ENCODE measurements at places on chromosomes 5 and 9.

DNA sequence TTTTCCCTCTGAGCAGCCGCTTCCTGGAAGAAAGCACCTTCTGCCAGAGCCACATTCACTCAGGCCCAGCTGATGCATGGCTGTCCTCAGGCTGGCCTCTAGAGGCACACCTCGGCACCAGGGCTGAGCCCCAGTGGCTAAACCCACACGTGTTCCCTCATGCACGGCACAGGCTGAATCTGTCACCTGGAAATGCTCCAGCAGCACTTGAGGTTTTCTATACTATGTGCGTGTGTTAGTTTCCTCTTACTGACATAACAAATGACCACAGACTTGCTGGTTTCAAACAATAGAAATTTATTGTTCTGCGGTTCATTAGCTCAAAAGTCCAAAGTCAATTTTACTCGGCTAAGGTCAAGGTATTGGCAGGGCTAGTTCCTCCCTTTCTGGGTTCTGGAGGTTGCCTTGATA is 141.4 kb downstream of the LRRC70 start:
- H3K27me3 ChIP-seq, result no peaks in the 10 kb centered on the region
- DNase-seq, result peak; percentile 21
- H3K4me3 ChIP-seq, result no peak overlapping the region
- H3K36me3 ChIP-seq, result no peaks in the 10 kb centered on the region

- H3K27me3 ChIP-seq, result no peaks in the 10 kb centered on the region
- no peaks in the 10 kb centered on the region for H3K36me3 ChIP-seq
- no peak overlapping the region for H3K4me3 ChIP-seq
- H3K27ac ChIP-seq, result no peak overlapping the region
- no peak for DNase-seq
- H3K4me1 ChIP-seq, result no peaks in the 10 kb centered on the region
Measured at GRCh38 chr5:33639474-33639873, 198.7 kb downstream of the TARS1 start.

DNA sequence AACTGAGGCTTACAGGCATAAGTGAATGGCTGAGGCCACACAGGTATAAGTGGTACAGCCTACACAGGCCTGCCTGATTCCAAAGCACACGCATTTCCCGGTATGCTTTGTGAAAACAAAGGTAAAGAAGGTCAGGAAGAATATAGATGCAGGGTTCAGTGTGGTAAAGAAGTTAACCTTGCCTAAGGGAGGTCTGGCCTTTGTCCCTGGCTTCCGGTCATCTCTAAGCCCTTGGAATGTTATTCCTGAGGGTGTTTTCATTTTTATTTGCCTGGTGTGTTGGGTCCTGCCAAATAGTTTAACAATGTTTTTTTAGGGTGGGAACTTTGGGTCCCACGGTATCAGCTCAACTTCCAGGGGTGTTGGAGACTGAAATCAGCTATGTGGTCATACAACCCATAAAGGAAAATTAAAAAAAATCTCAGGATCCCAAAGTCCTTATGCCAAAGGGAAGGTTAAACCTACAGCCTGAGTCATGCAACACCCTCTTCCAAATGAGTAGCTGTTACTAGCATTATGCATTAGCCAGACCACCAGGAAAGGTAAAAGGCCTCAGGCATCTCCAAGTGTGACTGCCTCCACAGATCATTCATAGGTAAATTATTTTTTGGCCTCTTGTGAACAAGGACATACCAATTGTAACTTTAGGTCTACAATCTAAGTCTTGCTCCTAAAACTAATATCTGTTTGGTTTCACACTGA is 124.6 kb downstream of the ATP10B start:
- peaks cover 11% of the 10 kb centered on the region for H3K4me1 ChIP-seq
- no peaks in the 10 kb centered on the region for H3K36me3 ChIP-seq
- H3K4me3 ChIP-seq, result no peak overlapping the region
- no peaks in the 10 kb centered on the region for H3K27me3 ChIP-seq
- H3K27ac ChIP-seq, result peak overlapping the region; percentile 72
- no peak for DNase-seq

GRCh38 chr5:122408592-122409224 is 96.7 kb downstream of the SNCAIP start:
- H3K36me3 ChIP-seq, result no peaks in the 10 kb centered on the region
- no peaks in the 10 kb centered on the region for H3K4me1 ChIP-seq
- no peaks in the 10 kb centered on the region for H3K27me3 ChIP-seq
- no peak for DNase-seq

DNA sequence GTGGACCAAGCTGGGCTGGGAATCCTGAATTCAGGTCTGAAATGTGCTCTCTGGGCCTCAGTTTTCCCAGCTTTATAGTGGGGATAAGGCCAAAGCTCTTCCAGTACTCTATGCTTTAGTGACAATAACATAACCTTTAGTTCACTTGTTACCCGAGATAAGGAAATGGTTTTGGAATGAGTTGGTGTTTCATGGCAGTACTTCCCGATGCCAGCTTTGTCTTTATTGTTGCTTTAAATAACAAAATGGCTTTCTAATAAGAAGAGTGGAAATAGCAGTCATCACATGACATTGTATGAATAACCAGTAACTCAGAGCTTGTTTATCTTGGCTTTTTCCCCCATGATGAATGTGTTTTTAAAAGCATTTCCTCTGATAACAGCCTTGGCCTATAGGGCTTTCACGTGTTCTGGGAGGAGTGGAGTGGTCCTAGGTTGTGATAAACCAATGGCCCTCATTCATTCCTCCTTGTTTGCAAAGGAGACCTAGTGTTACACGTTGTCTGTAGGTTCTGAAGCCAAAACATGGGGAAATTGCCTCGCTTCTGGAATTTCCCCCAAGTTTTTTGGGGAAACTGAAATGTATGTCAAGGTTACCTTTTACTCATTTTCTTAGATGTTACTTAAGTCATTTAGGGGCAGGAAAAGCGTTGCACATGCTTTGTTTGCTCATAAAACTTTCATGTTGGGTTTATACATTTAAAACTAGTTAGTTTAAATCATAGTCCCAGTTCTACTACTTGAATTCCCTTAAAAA is 53.7 kb downstream of the ZNF618 start:
- no peaks in the 10 kb centered on the region for H3K4me1 ChIP-seq
- H3K36me3 ChIP-seq, result no peaks in the 10 kb centered on the region
- no peak overlapping the region for H3K4me3 ChIP-seq
- DNase-seq, result no peak
- no peak overlapping the region for H3K27ac ChIP-seq

DNA sequence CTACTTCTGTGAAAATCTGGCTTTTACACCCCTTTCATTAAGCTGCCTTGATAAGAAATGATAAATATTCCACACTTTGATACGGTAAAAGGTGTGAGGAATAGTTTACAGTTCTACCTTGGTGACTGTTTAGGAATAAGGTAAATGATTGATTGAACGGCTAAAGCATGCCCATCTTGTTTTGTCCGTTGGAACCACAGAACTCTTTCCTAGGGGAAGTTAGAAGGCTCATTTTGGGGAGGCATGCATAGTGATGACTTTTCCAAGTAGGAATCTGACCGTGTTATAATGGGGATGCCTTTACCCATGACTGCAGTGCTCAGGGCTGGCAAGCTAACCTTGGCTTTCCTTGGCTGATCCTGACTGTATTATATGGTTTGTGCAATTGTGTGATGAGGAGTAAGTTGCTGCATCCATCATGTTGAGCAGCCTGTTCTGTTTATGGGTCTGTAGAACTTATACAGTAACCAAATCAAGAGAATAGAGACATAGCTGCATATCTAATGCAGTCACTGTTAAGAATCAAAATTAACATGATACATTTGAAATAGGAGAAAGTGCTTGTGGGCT is 24.5 kb downstream of the PCSK5 start:
- H3K36me3 ChIP-seq, result no peaks in the 10 kb centered on the region
- H3K27me3 ChIP-seq, result no peaks in the 10 kb centered on the region
- no peak overlapping the region for H3K27ac ChIP-seq

DNA sequence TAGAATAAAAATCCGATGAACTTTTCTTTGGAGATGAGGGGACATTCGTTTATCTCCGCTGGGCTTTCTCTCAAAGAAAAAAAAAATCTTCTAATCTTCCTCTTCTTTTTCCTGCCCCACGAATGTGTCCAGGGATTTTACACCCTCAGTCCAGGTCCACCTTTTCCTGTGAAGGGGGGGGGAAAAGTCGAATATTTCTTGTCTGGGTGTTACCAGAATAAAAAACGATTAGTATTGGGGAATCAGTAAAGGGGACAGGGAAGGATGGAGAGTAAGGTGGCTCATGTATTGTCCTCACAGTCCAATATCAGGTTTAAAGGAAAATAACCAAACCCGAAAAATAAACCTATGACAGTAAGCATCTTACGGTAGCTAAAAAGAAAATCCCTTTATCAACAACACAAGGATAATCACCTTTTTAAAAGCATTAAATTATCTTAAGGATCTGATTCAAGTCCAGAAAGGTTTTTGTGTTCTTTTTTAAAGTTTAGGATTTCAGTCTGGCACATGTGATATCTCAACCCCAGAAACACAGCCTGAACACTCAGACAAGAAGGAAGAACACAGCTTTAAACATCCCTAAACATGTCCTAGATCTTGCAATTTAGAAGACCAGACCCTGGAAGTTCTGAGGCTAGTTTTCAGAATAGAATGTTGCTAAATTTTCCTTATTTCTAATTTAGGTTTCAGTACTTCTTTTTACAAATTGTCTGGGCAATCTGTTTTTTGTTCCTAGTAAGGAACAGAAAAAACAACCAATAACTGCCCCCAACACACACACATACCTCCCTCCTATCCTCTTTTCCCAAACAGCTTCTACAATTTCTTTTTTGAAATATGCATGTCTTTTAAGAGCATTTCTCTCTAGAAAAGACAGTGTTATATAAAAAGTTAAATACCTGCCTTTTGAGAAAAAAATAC is 1.2 kb downstream of the ZNF608 start:
- H3K4me1 ChIP-seq, result peaks cover 17% of the 10 kb centered on the region
- no peak overlapping the region for H3K27ac ChIP-seq

GRCh38 chr5:68343421-68343826 is 127.9 kb downstream of the PIK3R1 start:
- no peak overlapping the region for H3K4me3 ChIP-seq
- no peaks in the 10 kb centered on the region for H3K36me3 ChIP-seq
- no peak overlapping the region for H3K27ac ChIP-seq
- peaks cover 3% of the 10 kb centered on the region for H3K4me1 ChIP-seq

GRCh38 chr5:158261674-158262367 is 402.9 kb upstream of the CLINT1 start:
- no peaks in the 10 kb centered on the region for H3K27me3 ChIP-seq
- H3K4me3 ChIP-seq, result no peak overlapping the region
- DNase-seq, result no peak
- no peak overlapping the region for H3K27ac ChIP-seq

DNA sequence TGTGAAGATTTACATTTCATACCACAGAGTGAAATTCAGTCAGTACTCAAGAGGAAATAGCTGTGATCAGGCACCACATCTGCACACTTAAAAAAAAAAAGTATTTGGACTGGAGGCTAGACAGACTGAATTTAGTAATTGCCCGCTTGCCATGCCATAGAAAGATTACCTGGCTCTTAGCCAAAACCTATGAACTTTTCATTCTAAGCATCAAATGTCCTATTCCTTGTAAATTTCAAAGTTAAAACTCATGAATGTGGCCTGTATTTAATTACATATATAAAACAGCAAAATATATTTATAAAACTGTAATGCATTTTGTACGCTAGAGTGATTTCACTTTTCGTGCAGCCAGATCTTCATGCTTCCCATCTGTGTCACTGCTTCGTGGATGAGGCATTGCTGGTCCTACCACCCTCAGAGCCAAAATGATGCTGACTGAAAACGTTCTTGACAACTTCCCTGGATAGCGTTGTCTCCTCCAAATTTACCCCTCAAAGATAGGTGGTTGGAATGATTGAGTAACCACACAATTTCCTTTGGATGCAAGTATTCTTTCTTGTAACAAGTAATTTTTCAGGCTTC is 447.9 kb upstream of the SGCD start:
- no peaks in the 10 kb centered on the region for H3K4me1 ChIP-seq
- no peaks in the 10 kb centered on the region for H3K27me3 ChIP-seq
- H3K4me3 ChIP-seq, result no peak overlapping the region
- no peaks in the 10 kb centered on the region for H3K36me3 ChIP-seq
- no peak for DNase-seq

GRCh38 chr5:97089149-97089801 is 53.1 kb downstream of the LIX1 start:
- DNase-seq, result no peak
- no peak overlapping the region for H3K4me3 ChIP-seq
- no peak overlapping the region for H3K27ac ChIP-seq
- no peaks in the 10 kb centered on the region for H3K27me3 ChIP-seq
- H3K4me1 ChIP-seq, result peaks cover 5% of the 10 kb centered on the region

DNA sequence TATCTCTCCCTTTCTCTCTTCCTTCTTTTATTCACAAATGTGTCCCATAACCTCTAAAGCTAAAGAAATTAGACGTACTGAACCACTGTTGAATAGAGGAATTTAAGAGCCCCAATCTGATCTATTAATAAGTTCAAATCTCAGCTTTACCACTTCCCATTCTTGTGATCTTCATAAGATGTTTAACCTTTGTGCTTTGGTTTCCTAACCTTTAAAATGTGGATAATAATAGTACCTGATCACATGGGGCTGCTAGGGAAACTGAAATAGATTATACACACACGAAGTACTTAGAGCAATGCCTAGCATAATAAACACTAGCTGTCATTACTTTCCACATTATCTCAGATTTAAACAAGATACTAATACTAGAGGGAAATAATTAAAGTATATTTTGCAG is 324.3 kb upstream of the SEMA6A start:
- H3K4me1 ChIP-seq, result no peaks in the 10 kb centered on the region
- no peak for DNase-seq
- no peaks in the 10 kb centered on the region for H3K36me3 ChIP-seq
- no peak overlapping the region for H3K27ac ChIP-seq
- H3K4me3 ChIP-seq, result no peak overlapping the region
- H3K27me3 ChIP-seq, result no peaks in the 10 kb centered on the region

DNA sequence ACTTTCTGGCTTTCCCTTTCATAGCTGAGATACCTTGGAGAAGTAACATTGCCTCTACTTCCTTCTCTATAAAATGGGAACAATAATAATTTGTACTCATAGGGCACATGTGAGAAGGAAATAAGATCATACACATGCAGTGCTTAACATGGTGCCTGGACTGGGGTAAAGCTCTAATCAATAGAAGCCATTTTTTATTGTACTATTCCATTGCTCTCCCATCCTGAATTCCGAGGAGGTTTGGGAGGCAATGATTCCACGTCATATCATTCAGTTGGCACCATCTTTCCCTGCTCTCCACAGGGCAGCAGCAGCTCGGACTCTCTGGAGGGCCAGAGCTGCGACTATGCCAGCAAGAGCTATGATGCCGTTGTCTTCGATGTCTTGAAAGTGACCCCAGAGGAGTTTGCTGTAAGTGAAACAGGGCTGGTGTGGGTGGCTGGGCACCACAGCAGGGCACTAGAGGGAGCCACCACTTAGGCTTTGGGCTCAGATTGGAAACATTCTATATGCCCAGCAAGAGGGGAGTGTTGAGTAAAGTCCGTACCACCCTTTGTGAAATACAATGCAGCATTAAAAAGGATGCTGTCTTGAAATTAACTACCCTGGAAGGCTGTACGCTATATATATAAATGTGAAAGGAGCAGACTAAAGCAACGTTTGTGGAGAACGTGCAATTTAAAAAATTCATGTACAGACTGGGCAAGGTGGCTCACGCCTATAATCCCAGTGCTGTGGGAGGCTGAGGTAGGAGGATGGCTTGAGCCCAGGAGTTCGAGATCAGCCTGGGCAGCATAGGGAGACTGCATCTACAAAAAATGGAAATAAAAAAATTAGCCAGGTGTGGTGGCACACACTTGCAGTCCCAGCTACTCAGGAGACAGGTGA is 51.2 kb downstream of the RALGPS1 start:
- no peak overlapping the region for H3K4me3 ChIP-seq
- DNase-seq, result peak; percentile 52
- H3K4me1 ChIP-seq, result no peaks in the 10 kb centered on the region
- no peaks in the 10 kb centered on the region for H3K36me3 ChIP-seq
- no peak overlapping the region for H3K27ac ChIP-seq

GRCh38 chr5:78268356-78268755 is 26.1 kb downstream of the AP3B1 start:
- H3K4me1 ChIP-seq, result no peaks in the 10 kb centered on the region
- DNase-seq, result no peak
- H3K27ac ChIP-seq, result no peak overlapping the region
- H3K36me3 ChIP-seq, result no peaks in the 10 kb centered on the region

Data from trophoblast cell (in vitro differentiated cells and primary cell).